Renal cortical epithelial cell (primary cell): ENCODE measurements at places on chromosomes 2 and 18.

DNA sequence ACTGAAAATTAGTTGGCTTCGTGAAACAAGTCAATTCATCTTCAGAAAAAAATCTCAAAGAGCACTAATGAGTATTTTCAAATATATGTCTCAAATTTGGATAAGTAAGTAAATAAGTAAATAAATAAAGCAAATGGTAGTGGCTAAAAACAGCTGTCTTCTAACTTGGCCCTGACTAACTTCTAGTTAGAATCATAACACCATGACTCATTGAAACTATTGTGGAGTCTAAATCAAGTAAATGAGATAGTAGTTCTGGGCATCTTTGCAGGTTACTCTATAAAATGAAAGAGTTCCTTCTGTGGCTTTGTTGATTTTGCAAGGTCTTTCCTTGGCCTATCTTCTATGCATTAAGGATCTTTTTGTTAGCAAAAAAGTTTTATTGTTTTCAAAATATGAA is 110.7 kb downstream of the SLC8A1 start:
- no peak for DNase-seq

DNA sequence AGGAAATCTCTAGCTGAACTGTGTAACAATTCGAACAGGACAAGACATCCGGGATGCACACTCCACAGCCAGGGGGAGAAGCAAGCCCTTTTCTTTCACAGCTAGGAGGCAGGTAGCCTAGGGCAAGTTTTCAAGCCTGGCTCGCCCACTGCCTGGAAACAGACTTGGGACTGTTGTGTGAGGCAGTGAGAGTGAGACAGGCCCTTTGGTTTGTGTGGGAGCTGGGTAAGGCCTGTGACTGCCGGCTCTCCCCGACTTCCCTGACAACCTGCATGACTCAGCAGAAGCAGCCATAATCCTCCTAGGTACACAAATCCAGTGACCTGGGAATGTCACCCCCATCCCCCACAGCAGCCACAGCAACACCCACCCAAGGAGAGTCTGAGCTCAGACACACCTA is 179.7 kb downstream of the WDPCP start:
- peak; percentile 14 for DNase-seq

- no peak for DNase-seq
Measured at GRCh38 chr2:127449898-127450297, 31.7 kb downstream of the PROC start.

GRCh38 chr18:74804677-74805076 is 207.0 kb downstream of the ZNF407 start:
- DNase-seq, result no peak

DNA sequence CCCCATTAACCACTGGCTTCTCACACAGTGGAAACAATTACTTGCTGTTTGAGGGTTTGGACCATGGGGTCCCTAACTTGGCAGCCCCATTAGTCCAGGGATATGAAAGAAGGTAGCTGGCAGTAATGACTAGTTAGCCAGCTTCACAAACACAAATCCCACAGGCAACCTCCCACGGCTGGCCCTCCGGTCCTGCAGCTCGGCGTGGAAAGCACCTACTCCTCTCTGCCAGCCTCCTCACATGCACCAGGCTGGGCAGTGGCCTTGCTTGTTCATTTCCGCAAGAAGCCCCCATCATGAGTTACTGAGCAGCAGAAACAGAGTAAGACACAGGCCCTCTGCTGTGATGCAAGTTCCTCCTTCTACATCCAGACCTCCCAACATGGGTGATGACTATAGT is 13.7 kb downstream of the C1QL2 start:
- DNase-seq, result no peak

DNA sequence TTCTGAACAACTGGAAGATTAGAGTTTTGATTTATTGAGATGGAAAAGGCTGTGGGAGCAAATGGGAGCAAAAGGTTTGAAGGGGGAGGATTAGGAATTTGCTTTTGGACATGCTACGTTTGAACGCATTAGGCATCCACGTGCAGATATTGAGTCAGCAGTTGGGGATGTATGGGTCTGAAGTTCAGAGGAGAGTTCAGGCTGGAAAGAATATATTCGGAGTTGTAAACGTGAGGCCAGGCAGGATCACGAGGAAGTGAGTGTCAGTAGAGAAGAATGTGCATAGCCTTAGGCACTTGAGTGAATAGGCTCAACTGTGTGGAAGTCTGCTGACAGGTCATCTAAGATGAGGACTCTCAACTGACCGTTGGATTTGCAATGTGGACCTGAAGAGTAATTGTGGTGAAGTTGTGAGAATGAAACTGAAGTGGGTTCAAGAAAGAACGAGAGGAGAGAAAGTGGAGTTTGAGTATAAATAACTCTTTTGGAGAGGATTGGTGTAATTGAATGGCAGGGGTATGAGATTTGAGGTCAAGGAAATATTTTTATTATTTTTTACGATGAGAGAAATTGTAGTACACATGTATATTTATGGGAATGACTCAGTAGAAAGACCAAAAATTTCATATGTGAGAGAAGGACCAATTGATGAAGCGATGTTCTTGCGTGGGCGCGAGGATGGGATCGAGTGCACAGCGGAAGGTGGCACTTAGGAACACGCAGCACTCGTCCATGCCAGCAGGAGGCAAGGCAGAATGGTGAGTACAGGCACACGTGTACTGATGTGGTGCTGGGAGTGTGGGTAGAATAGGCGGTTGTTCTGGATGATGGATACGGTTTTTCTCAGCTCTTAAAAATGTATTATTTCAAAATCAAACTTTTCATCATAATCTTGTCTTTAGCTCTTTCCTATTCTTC is 40.5 kb upstream of the POLE4 start:
- peak; percentile 87 for DNase-seq

DNA sequence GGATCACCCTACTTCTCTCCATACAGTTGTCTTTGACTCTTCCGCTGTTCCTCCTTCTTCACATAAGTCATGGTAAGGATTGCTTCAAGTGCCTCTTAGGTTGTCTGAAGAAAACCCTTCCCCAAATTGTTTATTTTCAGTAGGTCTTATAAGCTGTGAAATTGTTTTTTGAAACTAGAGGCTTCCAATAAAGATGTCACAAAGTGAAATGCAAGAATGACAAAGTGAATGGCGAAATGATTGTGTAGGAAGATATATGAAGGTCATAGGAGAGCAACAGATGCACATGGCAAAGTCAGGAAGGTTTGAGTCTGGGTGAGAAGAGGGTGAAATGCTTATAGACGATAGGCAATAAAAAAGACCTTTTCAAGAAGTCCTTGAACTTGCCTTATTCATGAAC is 548.8 kb downstream of the PARD3B start:
- DNase-seq, result no peak

GRCh38 chr18:37270038-37270665 is 295.4 kb downstream of the CELF4 start:
- DNase-seq, result peak; percentile 37

- DNase-seq, result no peak
Measured at GRCh38 chr2:110796716-110797301, 64.4 kb downstream of the ACOXL start.

- no peak for DNase-seq
Measured at GRCh38 chr2:118232796-118233195, 144.5 kb downstream of the INSIG2 start.

DNA sequence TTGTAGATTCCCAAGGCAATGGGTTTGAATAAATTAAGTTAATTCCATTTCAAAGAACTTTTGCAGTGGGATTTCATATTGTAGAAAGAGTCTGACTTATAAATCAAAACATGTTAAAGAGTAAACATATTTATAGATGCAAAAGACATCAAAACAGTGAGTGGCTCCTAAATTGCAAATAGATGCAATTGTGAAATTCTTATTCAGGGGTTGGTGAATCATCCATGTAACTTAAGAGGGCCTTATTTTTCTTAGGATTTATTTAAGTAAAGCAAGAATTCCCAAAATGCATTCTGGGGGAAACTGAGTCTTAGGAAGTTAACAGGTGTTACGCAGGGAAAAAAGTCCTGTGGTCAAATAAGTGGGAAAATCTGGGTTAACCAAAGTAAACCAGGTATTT is 11.3 kb downstream of the TANC1 start:
- DNase-seq, result peak; percentile 50

- DNase-seq, result no peak
Measured at GRCh38 chr2:41863062-41863461, 184.8 kb upstream of the PKDCC start.

DNA sequence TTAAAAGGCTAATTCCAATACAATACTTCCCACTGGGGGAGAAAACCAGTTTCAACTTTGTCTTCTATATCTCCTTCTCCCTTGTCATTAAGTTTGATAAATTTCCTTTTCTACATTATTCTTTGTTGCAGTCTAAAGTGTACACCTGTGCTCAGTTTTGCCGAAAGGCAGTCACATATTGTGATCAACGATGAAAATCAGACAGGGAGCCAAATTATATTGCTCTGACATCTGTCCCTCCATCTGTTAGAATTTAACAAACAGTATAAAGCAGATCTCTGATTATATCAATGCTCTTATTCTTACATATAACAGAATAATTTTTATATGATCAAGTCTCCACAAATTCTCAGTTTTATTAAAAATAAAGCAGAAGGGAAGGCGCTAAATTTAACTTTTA is 496.7 kb downstream of the NRXN1 start:
- no peak for DNase-seq

- no peak for DNase-seq
Measured at GRCh38 chr18:5961097-5961827, 65.9 kb upstream of the TMEM200C start.

DNA sequence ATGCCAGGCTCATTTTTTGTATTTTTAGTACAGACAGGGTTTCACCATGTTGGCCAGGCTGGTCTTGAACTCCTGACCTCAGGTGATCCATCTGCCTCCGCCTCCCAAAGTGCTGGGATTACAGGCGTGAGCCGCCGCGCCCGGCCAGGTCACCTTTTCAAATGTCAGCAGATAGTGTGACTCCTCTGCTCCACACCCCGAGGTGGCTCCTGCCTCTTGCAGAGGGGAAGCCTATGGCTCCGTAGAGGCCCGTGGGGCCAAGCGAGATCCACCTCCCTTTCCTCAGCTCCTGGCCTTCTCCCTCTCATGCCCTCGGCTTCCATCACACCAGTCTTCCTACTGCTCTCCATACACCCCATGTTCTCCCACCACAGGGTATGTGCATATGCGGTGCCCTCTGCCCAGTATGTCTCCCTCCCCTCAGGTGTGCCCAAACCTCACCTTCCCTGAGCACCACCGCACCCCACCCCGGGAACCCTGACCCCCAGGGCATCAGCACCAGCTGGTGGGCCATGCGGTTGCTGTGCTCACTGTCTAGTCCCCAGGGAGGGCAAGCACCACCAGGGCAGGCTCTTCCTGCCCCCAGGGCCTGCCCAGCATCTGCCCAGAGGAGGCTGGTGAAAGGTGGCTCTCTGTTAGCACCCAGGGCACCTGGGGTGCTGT is 10.7 kb downstream of the GPR17 start:
- DNase-seq, result no peak

- no peak for DNase-seq
Measured at GRCh38 chr2:44671916-44672315, 269.6 kb upstream of the SIX3 start.

DNA sequence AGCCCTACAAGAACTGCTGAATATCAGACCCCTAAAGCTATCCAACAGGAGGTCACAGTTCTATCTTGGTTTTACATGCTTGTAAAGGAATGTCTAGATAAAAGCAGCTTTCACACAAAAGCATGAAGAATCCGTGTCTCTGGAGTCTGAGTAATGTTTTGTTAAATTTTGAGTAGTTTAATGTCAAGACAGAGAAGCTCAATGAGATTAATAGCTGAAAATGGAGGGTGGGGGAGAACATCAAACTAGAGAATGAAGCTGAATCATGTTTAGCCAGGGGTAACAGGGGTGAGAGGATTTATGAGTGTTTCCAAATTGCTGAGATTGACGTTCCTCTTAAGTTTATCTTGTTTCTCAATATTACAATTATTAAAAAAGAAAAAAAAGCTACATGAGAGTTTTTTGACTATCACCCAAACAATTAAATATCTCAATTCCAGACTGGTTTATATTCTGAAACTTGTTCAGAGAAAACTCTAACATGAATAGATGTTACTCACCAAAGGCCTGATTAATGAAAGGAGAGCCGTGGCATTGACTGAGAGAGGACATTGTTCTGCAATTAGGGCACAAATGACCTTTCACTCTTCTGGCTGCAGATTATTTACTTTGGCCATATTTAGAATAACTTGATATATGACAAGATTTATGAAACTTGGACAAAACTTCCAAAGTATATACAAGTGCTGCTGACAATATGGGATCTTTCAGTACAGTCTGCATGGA is 266.4 kb upstream of the ETAA1 start:
- DNase-seq, result no peak

- DNase-seq, result peak; percentile 90
Measured at GRCh38 chr2:222440673-222441422, 16.5 kb downstream of the SGPP2 start.

GRCh38 chr2:189287982-189288521 is 108.5 kb upstream of the COL5A2 start:
- peak; percentile 75 for DNase-seq

DNA sequence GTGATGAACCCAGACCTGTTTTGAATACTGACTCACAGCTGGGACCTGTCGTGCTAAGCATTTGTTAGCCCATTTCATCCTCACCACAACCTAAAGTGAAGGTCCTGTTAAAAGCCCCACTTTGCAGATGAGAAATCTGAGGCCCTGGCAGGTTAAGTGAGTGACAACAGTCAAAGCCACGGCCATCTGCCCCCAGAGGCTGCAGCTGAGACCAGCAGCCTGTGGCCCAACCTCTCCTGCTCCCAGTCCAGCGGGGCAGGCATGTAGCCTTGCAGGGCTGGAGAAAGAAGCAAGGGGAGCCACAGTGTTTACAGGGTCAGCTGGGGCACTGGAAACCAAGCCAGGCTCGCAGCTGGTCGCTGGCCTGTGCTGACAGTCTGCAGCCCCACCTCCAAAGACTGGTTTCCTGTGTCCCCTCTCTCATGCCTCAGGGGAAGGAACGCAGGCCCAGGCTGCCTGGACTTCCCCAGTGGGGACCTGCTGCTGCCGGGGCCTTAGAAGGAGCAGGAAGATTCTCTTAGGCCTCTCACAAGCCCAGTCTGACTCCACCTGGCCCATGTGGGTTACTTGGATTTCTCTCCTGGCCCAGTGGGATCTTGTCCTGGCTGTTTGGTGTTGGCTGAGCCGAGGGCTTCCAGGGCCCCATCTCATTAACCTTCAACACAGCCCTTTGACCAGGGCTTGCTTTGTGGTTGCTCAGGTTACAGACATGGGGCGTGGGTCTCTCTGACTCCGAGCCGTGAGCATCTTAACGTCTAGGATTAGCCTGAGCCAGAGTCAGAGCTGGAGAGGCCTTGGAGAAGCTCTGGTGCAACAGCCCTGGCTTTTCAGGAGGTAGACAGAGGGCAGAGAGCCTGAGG is 1.7 kb downstream of the INPP5D start:
- no peak for DNase-seq

- DNase-seq, result no peak
Measured at GRCh38 chr18:48942086-48942485, 8.7 kb downstream of the SMAD7 start.

DNA sequence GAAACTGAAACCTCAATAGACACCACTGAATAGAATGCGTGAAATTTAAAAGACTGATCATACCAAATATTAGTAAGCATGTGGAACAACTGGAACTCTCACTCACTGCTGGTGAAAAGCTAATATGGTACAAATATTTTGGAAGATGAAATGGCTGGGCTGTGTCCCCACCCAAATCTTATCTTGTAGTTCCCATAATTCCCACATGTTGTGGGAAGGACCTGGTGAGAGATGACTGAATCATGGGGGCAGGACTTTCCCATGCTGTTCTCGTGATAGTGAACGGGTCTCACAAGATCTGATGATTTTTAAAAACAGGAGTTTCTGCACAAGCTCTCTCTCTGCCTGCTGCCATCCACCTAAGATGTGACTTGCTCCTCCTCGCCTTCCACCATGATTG is 32.0 kb upstream of the MYCN start:
- no peak for DNase-seq

- no peak for DNase-seq
Measured at GRCh38 chr2:43854671-43855070, 15.9 kb downstream of the ABCG8 start.

GRCh38 chr2:43158259-43158880 is 68.0 kb downstream of the ZFP36L2 start:
- peak; percentile 79 for DNase-seq
